Fibroblast of skin of right biceps (primary cell): ENCODE measurements at places on chromosomes 7 and 10.

GRCh38 chr7:68125168-68125567 is 1128.5 kb downstream of the TYW1 start:
- no peak for DNase-seq

DNA sequence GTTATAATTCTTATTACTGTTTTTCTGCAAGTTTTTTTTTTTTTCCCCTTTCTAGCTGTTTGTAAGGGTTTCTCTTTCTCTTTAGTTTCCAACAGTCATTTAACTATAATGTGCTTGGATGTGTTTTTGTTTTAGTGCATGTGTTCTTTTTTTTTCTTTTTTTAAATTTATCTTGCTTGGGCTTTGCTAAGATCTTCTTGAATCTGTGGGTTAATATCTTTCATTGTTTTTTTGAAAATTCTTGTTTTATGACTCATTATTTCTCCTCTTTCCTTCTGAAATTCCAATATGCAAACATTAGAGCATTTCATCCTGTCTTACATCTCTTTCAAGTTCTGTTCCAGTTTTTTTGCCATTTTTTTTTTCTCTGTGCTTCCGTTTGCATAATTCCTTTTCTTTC is 5.7 kb upstream of the HK1 start:
- no peak for DNase-seq

DNA sequence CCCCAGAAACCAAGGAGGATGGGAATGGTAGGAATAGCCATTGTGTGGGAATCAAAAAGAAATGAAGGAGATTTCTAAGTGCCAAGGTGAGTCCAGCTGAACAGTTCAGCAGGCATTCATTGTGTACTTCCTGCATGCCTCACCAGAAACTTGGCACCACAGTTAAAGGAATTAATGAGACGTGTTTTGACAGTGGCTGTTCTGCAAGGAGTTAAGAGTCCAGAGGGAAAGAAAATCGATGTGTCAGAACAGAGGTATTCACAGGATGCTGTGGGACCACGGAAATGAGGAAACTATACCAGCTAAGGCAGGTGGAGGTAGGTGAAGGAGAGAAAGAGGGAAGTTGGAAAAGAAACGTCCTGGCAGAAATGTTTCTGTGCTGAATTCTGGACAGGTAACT is 78.1 kb downstream of the PRKCQ start:
- DNase-seq, result no peak

GRCh38 chr10:34801097-34801733 is 13.9 kb downstream of the PARD3 start:
- DNase-seq, result no peak

DNA sequence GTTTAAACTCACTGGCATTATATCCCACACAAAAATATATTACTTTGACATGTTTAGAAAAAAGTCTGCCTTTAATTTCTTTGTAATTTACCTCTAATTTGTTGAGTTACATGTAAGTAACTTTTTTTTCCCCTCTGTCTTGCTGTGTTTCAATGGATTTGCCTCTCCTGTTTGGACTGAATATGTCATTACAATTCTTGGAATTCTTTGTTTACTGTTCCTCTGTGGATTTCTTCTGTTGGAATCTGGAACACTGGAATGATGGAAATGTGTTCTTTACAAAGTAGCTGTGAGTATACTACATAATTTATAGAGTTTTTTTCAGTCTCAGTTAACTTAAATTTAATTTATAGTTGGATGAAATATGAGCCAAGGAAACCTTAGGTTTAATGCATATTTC is 30.4 kb downstream of the SEPTIN7 start:
- DNase-seq, result peak; percentile 79

DNA sequence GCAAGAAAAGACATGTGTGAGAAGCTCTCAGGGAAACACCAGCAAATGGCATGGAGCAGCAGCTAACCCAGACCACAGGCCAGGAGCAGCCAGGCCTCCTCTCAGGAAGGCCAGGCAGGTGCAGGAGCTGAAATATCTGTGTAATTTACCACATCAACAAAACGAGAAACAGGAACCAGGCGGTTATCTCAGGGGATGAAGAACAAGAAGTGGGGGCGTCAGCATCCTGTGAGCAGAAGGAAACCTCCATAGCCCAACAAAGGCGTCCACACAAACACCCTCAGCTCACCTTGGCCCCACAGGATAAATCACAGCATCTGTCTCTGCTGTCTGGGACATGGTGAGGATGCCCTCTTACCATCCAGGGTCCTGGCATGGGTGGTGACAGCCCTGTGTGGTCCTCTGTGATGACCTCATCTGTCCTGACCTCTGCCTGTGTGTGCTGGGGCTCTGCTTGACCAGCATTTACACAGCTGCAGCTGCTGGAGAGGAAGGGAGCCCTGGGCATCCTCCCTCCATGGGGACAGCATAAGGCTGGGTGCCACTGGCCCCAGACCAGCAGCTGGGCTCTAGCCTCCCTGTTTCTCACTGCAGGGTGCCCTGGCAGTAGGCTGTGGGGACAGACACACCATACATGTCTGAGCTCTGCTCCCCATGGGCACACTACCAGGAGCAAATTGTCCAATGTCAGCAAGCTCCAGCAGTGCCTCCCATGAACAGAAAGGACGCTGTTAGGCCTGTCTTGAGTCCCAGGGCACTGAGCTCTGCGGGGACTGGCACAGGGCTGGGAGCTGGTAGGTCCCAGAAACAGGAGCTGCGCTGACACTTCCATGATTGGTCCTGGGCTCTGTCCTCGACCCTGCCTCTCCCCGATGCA is 34.6 kb downstream of the ANXA8 start:
- DNase-seq, result no peak

DNA sequence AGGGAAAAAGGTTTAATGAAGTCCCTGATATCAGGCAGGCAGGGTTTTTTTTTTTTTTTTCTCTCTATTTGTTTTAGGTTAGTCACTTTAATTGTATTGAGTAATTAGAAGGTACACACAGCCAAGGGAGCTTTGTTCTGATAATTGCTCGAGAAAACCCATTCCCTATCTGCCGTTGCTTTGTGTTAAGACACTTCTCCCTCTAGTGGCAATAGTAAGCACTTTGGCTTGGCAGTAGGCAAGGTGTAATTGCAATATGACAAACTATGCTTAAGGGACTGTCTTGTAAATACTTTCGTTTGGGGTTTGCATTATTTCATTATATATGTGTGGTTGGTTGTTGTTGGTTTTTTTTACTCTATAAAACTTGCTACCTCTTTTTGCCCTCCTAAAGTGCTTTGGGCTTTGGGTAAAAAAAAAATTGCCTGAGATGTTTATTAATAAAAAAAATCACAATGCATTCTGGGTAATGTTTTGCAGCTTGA is 113.4 kb downstream of the BTRC start:
- DNase-seq, result peak; percentile 69

GRCh38 chr7:136194878-136195277 is 217.7 kb upstream of the MTPN start:
- DNase-seq, result no peak

DNA sequence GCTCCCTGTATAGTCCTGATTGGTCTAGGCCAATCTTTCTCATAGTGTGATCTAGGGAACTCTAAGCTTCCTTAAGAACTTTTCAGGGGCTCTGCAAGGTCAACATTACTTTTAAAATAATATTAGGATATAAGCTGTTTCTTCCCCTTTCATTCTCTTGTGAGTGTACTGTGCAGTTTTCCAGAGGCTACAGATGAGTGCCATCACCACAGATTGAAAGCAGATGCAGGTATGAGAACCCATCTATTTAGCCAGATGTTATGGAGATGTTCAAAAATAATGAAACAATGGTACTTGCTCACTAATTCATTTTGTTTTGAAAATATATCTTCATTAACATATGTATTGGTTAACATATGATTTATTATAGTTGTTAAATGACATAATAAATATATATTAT is 169.2 kb upstream of the SEMA3A start:
- DNase-seq, result no peak

- DNase-seq, result no peak
Observed at GRCh38 chr7:3655635-3656034, 354.6 kb downstream of the SDK1 start.

DNA sequence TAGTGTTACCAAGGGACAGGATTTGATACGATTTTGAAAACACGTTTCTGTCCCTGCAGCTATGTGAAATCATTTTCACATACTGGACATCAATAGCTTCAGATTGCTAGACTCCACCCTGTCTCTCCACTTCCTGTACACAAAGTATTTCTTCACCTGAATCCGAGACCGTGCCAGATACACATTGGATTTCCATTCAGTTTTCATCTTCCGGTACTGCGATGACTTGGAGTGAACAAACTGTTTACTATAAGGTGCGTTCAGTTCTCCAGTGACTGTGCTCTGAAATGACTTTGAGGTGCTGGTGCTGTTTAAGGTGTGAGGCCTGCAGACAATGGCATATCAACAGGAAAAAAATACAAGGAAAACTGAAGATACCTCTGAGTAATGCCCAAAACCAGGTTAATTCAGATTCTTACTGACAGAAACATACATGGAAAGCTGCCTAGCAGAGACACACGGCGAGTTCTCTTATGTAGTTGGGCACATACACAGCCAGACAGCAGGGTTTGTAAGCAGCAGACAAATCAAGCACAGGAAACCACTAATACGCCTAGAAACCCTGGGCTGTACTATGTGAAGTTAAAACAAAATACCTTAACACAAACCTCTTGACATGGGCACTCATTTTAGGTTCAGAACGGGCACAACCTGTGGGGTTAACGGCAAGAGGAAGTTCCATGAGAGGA is 119.2 kb downstream of the GALNT11 start:
- DNase-seq, result no peak

- DNase-seq, result no peak
Observed at GRCh38 chr10:98249134-98249533, 18.9 kb downstream of the LOXL4 start.

DNA sequence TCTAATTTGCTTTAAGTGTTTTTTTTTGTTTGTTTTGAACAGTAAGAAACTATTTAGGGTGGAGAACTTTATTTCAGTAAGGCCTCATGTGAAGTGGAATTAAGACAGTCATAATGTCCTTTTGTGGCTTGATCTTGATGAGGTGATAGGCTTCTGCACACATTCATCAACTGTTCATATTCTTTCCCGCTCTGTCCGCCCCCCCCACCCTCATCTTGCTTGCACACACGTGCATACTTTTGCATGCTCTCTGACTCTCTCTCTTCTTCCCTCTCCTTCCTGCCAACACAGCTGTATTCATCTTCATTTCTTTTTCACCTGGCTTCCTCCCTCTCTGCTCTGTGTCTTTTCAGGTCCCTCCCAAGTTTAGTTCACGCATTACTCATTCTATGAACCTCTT is 429.6 kb downstream of the AUTS2 start:
- DNase-seq, result no peak

GRCh38 chr10:114649217-114649903 is 8.7 kb downstream of the ABLIM1 start:
- DNase-seq, result no peak

DNA sequence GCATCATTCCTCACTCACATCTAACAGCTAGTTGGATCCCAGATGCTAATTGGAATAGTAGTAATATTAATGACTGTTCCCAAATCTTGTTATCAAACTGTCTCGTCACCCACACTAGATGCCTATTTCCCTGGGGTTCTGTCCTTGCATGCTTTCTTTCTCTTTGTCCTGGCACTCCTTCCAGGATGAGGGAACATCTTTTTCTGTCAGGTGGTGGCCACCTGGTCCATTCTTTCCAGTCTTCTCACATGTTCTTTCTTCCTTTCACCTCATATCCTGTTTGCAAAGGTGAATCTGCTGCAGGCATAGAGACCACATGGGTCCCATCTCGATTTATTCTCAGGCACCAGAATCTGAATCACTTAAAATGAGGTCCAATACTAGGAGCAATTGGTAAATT is 126.0 kb downstream of the CHN2 start:
- no peak for DNase-seq

DNA sequence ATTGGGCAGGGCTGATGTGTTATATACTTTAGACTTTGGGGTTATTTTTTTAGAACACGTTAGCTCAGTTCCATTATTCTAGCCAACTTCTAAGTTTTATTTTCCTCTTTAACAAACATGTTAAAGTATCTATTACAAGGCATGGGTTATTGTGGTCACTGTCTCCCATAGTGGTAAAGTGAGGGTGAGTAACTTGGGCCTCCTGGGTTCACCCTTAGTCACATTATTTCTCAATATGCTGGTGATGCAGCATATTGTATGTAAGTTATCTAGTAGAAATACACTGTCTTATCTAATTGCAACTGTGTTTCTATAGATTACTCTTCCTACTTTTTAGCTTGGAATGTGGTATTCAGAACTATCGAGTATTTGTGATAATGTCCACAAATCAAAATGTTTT is 65.9 kb downstream of the BBS9 start:
- peak; percentile 78 for DNase-seq

GRCh38 chr10:114749014-114749413 is 72.6 kb upstream of the FHIP2A start:
- DNase-seq, result no peak

GRCh38 chr7:90797596-90797995 is 201.5 kb downstream of the CDK14 start:
- DNase-seq, result peak; percentile 41

DNA sequence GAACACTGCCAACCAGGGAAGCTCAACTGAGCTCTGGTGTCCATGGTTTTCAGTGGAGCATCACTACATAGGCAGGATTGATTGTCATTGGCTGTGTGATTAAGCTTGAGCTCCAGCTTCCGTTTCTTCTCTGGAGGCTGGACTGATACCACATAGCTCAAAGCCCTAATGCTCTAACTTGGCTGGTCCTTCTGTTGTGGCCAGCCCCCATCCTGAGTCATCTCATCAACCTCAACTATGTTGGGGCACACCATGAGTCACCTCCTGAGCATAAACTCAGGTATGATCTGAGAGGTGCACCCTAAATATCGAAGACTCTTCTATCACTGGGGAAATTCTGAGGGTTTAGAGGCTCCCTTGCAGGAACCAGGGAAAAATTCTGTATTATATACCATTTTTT is 114.5 kb upstream of the INHBA start:
- peak; percentile 84 for DNase-seq

DNA sequence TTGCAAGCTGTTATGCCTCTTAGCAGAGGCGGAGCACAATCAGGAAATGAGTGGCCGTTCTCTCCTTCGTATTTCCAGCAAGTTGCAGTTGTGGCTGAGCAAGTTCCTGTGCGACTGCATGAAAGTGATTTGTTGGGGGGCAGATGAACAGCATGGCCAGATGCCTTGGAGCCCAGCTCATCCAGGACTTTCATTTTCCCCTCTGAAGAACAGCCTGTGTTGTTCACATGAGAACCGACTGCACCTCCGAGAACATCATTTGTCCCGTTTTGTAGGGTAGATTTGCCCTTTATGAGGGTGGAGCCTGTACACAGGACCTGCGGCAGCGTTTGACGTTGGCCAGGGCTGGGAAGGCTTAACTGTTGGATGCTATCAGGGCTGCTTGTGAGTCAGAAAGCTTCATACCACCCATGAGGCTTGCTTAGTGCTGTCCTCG is 4.4 kb downstream of the BAG3 start:
- DNase-seq, result peak; percentile 75

- DNase-seq, result no peak
Observed at GRCh38 chr7:137934941-137935883, 66.7 kb downstream of the CREB3L2 start.

GRCh38 chr10:102397222-102398171 is 2.0 kb downstream of the NFKB2 start:
- no peak for DNase-seq

GRCh38 chr7:130655286-130655685 is 13.3 kb downstream of the COPG2 start:
- DNase-seq, result no peak

DNA sequence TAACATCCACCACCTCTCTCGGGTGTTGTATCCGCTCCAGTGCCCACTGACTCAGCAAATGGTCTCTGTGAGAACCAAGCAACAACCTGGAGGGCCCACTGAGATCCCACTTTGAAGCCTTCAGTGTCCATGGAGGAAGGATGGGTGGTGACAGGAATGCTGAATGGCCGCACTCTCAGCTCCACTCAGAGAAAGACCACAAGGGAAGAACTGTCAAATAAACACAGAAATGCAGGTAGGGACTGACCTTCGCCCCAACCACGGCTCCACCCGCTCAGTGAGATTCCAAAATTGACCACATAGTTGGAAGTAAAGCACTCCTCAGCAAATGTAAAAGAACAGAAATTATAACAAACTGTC is 65.8 kb downstream of the VIPR2 start:
- DNase-seq, result no peak
